NCI-H1048 (cell line): ENCODE measurements at places on chromosomes 2 and 18.

DNA sequence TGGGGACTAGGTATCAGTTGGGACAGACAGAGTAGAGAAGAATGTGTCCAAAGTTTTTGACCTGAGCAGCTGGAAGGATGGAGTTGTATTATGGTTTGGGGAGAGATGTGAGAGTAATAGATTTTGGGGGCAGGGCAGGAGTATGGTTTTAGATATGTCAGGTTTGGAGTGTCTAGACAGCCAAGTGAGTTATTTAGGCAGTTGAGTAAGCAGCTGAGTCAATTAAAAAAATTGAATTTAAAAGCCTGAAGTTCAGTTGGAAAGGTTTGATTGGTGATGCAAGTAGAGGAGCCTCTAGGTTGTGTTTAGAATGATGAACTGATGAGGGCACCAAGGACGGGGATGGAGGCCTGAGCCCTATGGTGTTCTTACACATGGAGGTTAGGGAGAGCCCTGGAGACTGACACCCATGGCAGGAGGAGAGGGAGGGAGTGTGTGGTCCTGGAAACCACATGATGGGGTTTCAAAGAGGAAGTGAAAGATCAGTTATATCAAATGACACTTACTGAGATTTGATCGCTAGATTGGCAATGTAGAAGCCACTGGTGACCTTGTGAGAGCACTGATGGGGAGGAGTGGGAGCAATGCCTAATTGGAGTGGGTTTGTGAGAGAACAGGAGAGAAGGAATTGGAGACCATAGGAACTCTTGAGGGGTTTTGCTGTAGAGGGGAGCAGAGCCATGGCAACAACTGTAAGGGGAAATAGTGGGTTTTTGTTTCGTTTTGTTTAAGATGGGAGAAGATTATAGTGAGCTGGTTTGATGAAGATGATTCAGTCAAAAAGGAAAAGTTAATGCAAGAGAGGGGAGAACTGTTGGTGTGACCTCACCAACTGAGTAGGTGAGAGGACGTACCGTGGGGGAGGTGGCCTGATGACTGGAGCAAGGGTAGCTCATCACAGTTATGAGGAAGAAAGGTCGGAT lies 10.3 kb downstream of the ITGA6 start:
- DNase-seq: no peak

GRCh38 chr2:55957142-55957541 lies 33.6 kb upstream of the EFEMP1 start:
- no peak for DNase-seq

DNA sequence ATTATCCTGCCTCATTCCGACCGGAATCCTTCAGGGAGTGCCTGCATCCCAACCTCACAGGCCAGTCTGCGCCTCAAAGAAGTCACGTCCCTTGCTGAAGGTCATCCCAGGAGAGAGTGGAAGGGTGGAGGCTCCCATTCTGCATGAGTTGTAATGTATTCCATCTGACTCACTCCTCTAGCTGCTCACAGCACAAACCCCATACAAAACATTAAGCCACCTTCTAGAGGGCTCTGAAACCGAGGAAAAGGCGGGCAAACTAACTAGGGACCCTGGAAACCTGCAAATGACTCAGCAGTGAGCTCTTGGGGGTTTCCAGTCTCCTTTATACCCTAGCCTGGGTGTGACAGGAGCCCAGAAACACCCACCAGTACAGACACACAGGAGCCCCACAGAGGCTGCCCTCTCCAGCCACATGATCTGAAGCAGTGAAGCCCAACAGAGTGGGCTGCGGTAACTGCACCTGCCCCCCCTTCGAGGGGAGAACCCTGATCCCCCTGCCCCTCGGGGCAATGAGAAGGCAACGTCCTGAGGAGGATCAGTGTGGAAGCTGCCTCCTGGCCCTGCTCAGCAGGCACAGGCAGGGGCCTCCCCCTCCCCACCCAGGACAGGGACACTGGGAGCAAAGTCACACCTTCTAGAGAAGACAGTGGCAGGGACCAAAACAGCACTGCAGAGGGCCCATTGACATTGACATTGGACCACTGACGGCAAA lies 69.3 kb upstream of the SNTG2 start:
- no peak for DNase-seq

DNA sequence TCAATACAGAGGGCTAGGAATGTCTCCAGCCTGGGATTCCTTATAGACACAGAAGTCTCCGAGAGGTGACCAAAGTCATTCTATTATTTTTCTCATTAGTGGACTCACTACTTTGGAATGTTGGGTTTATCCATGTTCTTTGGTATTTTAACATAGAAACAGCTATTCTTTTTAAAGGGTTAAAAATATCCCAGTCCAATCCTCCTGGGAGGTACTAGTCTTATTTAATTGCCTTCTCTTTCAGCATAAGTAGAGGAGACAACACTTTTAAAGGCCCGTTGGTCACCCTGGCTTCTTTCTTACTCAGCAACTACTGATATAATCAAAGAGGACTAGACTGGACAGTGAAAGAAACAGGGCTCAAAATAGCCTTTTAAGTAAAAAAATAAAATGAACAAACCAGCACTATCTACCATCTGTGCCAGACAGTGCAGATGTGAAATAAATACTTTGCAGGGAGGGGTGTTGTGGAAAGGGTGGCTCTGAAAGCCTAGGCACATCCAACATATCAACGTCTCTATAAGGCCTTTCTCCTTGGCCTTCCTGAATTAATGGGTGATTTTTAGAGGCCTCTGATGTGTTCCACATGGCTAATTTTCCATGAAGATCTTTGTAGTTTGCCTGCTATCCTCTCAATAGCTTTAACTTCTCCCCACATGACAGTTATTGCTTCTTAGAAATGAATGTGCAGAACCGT lies 334.4 kb upstream of the THUMPD2 start:
- no peak for DNase-seq

GRCh38 chr2:179139506-179139905 lies 89.6 kb upstream of the CCDC141 start:
- DNase-seq: no peak

- no peak for DNase-seq
Observed at GRCh38 chr2:110143982-110144381, 28.4 kb upstream of the MALL start.

- no peak for DNase-seq
Observed at GRCh38 chr2:42809819-42810120, 17.4 kb upstream of the HAAO start.

DNA sequence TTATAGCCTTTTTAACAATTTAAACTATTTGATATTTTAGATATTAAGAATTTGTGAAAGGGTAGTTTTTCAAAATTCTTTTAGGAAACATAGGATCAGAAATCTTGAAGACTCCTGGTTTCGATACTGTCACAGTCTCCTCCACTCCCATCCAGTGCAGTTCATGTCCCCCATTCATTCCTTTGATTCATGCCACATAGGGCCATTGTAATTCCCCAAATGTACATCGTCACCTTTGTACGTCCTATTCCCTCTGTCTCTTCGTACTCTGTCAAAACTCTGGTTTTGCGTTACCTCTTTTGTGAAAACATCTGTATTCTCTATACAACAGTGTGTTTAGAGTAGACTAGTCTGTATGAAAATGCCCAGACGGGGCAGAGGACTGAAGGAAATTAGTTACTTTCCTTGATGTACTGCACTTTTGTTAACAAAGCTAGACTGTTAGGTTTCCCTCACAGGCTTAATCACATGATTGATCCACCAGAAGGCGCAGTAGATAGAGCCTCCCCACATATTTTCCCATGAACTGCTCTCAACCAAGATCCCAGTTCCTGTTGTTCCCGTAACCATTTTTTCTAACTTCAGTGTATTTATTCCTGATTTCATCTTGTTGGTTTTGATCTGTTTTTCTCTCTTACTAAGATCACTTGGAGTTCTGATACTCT lies 2.5 kb downstream of the MRPL35 start:
- no peak for DNase-seq

- no peak for DNase-seq
Observed at GRCh38 chr2:238053191-238053776, 7.5 kb upstream of the SCLY start.

- no peak for DNase-seq
Observed at GRCh38 chr2:51103205-51103604, 71.3 kb upstream of the NRXN1 start.

GRCh38 chr2:173922760-173923159 lies 42.4 kb downstream of the SP3 start:
- DNase-seq: no peak

DNA sequence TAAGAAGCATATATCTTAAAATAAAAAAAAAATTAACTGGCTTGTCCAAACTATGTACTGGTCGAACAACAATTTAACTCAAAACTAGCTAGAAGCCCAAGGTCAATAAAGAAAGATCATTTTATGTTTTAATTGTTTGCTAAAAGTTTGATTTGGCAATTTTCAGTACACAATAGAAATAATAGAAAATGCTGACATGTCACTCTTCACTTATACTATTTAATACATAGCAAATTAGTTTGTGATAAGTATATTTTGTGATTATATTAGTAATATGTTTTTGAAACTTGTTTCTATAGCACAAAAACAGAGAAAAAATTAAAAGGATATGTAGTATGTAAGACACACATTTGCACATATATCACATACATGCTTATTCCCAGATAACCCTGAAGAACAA lies 1938.6 kb upstream of the PIK3C3 start:
- DNase-seq: no peak

- DNase-seq: no peak
Observed at GRCh38 chr2:154447727-154448418, 250.6 kb upstream of the KCNJ3 start.

- DNase-seq: no peak
Observed at GRCh38 chr2:53744395-53745065, 23.1 kb upstream of the CHAC2 start.

DNA sequence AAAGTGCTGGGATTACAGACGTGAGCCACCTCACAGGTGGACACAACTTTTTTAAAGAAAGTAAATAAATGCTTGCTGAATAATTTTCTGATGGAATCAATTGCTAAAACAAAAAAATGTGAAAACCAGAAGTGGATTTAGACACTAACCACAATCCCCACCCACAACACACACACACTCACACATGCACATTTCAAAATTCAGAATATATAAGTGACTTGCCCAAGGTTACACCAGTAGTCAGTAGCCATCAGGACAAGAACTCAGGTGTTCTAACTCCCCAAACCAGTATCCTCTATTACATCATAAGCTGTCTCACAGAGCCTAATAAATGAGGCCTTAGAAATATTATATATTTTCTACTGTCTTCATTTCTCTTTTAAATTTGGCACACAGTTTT lies 1923.6 kb upstream of the PIK3C3 start:
- DNase-seq: no peak

- no peak for DNase-seq
Observed at GRCh38 chr2:161676902-161677496, 52.8 kb downstream of the SLC4A10 start.

DNA sequence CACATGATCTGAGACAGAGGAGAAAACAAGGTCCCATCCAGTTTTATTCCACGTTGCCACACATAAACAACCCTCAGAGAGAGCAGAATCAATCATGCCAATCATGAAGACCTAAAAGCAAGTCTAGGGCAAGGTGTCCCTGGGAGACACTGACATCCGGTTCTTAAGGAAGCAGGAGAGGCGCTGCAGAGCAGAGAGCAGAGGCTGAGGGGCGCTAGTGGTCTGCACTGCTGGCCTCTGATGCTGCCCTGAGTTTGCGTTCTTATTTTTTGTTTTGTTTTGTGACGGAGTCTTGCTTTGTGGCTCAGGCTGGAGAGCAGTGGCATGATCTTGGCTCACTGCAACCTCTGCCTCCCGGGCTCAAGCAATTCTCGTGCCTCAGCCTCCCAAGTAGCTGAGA lies 83.3 kb downstream of the SMIM21 start:
- no peak for DNase-seq

DNA sequence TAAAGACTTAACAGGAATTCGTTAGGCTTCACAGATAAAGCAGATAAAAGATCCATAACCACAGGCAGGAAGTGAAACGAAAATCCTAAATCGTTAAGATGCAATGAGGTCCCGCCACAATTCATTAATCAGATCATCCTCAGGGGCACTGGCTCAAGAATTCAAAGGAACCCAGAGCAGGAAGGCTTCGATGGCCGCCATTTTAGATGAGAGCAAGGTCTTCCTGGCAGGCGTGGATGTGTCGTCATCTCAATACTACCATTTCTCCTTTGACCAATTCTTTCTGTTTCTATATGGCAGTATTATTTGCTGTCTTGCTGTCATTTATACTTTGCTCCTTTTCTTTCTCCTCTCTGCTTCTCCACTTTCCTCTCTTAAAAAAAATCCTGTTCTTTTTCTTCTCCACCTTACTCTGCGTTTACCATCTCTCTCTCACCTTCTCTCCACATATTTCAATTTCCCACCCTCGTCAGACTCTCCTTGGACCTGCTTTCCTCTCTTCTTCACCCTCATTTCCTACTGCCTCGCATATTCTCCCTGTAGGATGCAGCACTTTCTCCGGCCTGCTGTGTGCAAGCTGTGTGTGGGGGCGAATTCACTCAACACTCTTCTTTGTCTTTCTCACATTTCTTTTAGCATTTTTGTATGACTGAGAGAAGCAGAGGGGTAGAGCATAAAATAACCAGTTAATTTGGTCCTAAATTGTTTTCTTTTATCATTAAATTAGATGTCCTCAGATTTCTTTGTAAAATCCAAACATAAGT lies 35.1 kb upstream of the LHCGR start:
- DNase-seq: no peak

GRCh38 chr2:150403457-150403856 lies 84.0 kb downstream of the RND3 start:
- DNase-seq: no peak

DNA sequence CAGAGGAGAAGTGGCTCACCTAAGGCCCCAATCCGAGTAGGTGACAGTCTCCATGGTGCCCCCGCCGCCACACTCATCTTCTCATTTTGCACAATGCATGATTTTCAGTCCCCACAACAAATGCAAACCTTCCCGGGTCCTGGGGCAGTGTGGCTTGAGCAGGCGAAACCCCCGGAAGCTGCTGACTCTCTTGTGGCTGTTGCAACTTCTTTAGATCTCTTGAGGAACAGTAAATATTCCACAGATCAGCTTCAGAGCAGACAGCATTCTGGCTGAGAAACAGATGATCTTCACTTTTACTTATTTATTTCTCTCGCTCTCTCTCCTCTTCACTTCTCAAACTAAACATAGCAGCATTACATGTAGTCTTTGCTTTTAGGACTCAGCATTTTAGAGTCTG lies 51.9 kb downstream of the ASAP2 start:
- DNase-seq: no peak

GRCh38 chr2:33437815-33438214 lies 38.6 kb upstream of the RASGRP3 start:
- no peak for DNase-seq

DNA sequence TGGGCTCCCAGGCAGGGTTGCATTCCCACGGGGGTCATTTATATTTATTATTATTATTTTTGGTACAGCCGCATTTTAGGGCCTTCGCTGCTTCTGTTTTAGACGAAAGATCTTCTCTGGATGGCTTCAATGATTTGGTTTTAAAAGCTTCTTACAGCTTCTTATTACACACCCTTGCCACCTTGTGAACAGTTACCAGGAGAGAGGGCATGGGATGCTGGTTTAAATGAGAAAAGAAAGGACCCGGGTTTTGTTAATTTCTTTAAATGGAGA lies 1.7 kb downstream of the SH3RF3 start:
- no peak for DNase-seq

- no peak for DNase-seq
Observed at GRCh38 chr2:38174646-38175423, 98.9 kb upstream of the CYP1B1 start.

GRCh38 chr2:138239902-138240491 lies 261.6 kb upstream of the SPOPL start:
- no peak for DNase-seq
